Upper lobe of right lung (tissue), 1 donor: ENCODE measurements at places on chromosomes 6 and 20. TPM values are rescaled to one million over a fixed set of nuclear protein-coding genes. Genes with fewer than 3 reads are reported as not detected.
A peak's percentile ranks its signal among the peaks of the same experiment; 100 is the strongest.

DNA sequence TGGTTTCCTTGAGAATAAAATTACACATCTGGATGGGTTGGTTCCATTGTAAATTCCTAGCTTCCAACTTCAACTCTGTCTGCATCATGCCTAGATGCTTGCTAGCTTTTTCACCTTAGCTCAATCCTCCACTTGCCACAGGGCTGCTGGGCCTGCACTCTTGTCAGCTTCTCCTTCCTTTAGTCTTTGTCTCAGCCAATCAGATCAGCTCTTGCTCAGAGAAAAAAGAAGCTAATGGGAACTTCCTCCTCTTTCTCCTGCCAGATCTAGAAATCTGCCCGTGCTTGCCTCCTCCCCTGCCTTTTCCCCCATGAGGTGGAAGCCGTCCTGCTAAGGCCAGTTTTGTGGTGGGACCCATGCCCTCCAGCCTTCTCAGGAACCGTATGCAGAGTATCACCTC lies 18.5 kb downstream of the RAE1 start:
- no peak overlapping the region for H3K27ac ChIP-seq
- DNase-seq: no peak
- no peaks in the 10 kb centered on the region for H3K27me3 ChIP-seq
- peaks cover 100% of the 10 kb centered on the region for H3K36me3 ChIP-seq

GRCh38 chr6:18388271-18388670 lies 1.1 kb downstream of the RNF144B start:
- peaks cover 28% of the 10 kb centered on the region for H3K4me1 ChIP-seq
- peak overlapping the region; percentile 73 for H3K4me3 ChIP-seq
- peak overlapping the region; percentile 70 for H3K27ac ChIP-seq
- no peaks in the 10 kb centered on the region for H3K36me3 ChIP-seq
- DNase-seq: no peak
- no peaks in the 10 kb centered on the region for H3K27me3 ChIP-seq

DNA sequence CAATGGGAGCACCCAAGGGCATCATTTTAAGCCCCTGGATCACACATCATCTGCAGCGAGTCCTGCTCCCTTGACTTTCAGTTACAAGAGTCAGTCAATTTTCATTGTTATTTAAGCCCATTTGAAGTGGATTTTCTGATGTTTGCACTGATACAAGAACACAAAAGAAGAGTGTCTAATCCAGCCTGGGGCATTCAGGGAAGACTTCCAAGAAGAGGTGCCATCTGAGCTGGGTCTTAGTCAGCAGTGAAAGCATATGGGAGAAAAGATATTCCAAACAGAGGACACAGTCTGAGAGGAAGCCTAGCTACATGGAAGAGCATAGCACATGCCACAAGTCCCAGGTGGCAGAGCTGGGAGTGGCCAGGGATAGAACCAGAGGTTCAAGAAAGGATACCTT lies 10.4 kb upstream of the FOXP4 start:
- peaks cover 32% of the 10 kb centered on the region for H3K4me1 ChIP-seq
- H3K27ac ChIP-seq: no peak overlapping the region
- H3K27me3 ChIP-seq: no peaks in the 10 kb centered on the region
- no peak overlapping the region for H3K4me3 ChIP-seq
- DNase-seq: no peak

- H3K4me3 ChIP-seq: no peak overlapping the region
- H3K4me1 ChIP-seq: peaks cover 6% of the 10 kb centered on the region
- H3K36me3 ChIP-seq: no peaks in the 10 kb centered on the region
- H3K27me3 ChIP-seq: no peaks in the 10 kb centered on the region
Observed at GRCh38 chr6:137161949-137162348, 11.5 kb downstream of the IL22RA2 start.

- no peak overlapping the region for H3K27ac ChIP-seq
- no peaks in the 10 kb centered on the region for H3K36me3 ChIP-seq
- no peaks in the 10 kb centered on the region for H3K4me1 ChIP-seq
- DNase-seq: no peak
Observed at GRCh38 chr6:126919947-126920346, 198.5 kb upstream of the RSPO3 start.

- H3K27ac ChIP-seq: no peak overlapping the region
- H3K36me3 ChIP-seq: peaks cover 6% of the 10 kb centered on the region
- H3K4me3 ChIP-seq: no peak overlapping the region
- peaks cover 22% of the 10 kb centered on the region for H3K4me1 ChIP-seq
- H3K27me3 ChIP-seq: no peaks in the 10 kb centered on the region
Observed at GRCh38 chr6:112198582-112198981, 55.8 kb downstream of the LAMA4 start.

CYP39A1 gene
- 7.8 TPM for total RNA-seq

EPPIN gene
- total RNA-seq: not detected
